ENCODE measurements at places on chromosomes 13 and 19.

GRCh38 chr19:29714953-29715700 lies at the start of gene C19orf12:
Gene C19orf12, minus strand, starts transcription at chr19:29715261. Its CDS starts 6,848 bp downstream, at chr19:29708413.
- peak within 1 kb of the TSS; percentile 82 for H3K4me3 ChIP-seq
- no peak for DNase-seq
- peak within 1 kb of the TSS; percentile 97 for H3K27ac ChIP-seq
- peaks cover 2% of the 10 kb centered on the region for H3K36me3 ChIP-seq
- peaks cover 47% of the 10 kb centered on the region for H3K4me1 ChIP-seq
- H3K27me3 ChIP-seq = no peaks in the 10 kb centered on the region

DNA sequence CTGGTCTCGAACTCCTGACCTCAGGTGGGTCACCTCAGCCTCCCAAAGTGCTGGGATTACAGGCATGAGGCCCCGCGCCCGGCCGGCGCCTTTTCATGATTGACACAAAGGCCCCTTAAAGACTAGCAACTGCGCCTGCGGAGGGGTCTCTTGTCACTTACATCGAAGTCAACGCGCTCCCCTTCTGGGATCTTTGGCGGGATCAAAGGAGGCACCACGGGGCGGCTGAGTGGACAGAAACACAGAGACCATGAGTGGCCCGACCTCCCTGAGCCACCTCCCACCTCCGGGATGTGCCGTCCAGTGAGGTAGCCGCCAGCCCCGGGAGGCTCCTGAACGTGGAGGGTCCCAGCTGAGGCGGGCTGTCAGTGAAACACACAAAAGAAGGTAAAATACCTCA lies 7.3 kb downstream of the TNNT1 start:
- H3K4me1 ChIP-seq = peaks cover 3% of the 10 kb centered on the region
- no peak for DNase-seq
- H3K36me3 ChIP-seq = no peaks in the 10 kb centered on the region
- H3K27me3 ChIP-seq = peaks cover 30% of the 10 kb centered on the region
- no peak overlapping the region for H3K27ac ChIP-seq

GRCh38 chr13:69545551-69545950 lies 562.1 kb upstream of the ATXN8OS start:
- no peaks in the 10 kb centered on the region for H3K4me1 ChIP-seq
- H3K27ac ChIP-seq = no peak overlapping the region
- H3K27me3 ChIP-seq = no peaks in the 10 kb centered on the region

- no peaks in the 10 kb centered on the region for H3K4me1 ChIP-seq
- H3K27ac ChIP-seq = no peak overlapping the region
- H3K27me3 ChIP-seq = no peaks in the 10 kb centered on the region
- H3K36me3 ChIP-seq = peaks cover 36% of the 10 kb centered on the region
- no peak overlapping the region for H3K4me3 ChIP-seq
- no peak for DNase-seq
Measured at GRCh38 chr19:10677751-10678150, 23.5 kb upstream of the QTRT1 start.

DNA sequence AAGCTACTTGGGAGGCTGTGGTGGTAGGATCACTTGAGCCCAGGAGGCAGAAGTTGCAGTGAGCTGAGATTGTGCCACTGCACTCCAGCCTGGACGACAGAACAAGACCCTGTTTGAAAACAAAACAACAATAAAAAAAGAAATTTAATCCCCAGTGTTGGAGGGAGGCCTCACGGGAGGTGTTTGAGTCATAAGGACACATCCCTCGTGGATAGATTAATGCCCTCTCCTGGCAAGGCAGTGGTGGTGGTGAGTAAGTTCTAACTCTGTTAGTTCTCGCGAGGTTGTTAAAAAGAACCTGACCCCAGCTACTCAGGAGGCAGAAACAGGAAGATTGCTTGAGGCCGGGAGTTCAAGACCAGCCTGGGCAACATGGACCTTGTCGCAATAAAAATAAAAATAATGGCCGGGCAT lies 27.6 kb upstream of the SIN3B start:
- peak overlapping the region; percentile 55 for H3K27ac ChIP-seq
- no peaks in the 10 kb centered on the region for H3K36me3 ChIP-seq
- no peak for DNase-seq
- peaks cover 7% of the 10 kb centered on the region for H3K4me1 ChIP-seq
- H3K27me3 ChIP-seq = no peaks in the 10 kb centered on the region

GRCh38 chr19:37635076-37636056 lies 19.9 kb downstream of the ZFP30 start:
- DNase-seq = no peak
- peaks cover 56% of the 10 kb centered on the region for H3K36me3 ChIP-seq
- no peak overlapping the region for H3K4me3 ChIP-seq
- no peak overlapping the region for H3K27ac ChIP-seq
- H3K27me3 ChIP-seq = no peaks in the 10 kb centered on the region
- H3K4me1 ChIP-seq = no peaks in the 10 kb centered on the region

GRCh38 chr13:50014386-50014785 lies 858 bp upstream of the KCNRG start:
- H3K27ac ChIP-seq = peak overlapping the region; percentile 22
- DNase-seq = no peak
- H3K4me1 ChIP-seq = peaks cover 51% of the 10 kb centered on the region
- H3K4me3 ChIP-seq = no peak overlapping the region

DNA sequence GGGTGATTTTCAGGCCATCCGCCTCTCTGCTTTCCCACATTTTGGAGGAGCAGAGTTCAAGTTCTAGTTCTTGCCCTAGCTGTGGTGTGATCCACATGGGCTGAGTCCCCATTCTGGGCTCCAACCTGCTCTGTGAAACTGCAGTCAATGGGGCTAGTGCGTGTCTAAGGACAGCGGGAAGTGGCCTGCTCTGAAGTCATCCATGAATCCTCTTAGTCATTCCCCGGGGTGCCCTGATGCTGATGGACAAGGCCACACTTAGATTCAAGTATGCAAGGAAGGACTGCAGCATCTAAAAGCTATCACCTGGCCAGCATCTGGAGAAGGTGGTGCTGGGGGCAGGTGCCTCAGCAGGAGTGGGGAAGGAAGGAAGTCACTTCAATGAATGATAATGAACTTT lies 94.6 kb downstream of the TSHZ3 start:
- no peak overlapping the region for H3K4me3 ChIP-seq
- no peaks in the 10 kb centered on the region for H3K36me3 ChIP-seq
- no peak overlapping the region for H3K27ac ChIP-seq
- DNase-seq = no peak
- peaks cover 8% of the 10 kb centered on the region for H3K4me1 ChIP-seq

DNA sequence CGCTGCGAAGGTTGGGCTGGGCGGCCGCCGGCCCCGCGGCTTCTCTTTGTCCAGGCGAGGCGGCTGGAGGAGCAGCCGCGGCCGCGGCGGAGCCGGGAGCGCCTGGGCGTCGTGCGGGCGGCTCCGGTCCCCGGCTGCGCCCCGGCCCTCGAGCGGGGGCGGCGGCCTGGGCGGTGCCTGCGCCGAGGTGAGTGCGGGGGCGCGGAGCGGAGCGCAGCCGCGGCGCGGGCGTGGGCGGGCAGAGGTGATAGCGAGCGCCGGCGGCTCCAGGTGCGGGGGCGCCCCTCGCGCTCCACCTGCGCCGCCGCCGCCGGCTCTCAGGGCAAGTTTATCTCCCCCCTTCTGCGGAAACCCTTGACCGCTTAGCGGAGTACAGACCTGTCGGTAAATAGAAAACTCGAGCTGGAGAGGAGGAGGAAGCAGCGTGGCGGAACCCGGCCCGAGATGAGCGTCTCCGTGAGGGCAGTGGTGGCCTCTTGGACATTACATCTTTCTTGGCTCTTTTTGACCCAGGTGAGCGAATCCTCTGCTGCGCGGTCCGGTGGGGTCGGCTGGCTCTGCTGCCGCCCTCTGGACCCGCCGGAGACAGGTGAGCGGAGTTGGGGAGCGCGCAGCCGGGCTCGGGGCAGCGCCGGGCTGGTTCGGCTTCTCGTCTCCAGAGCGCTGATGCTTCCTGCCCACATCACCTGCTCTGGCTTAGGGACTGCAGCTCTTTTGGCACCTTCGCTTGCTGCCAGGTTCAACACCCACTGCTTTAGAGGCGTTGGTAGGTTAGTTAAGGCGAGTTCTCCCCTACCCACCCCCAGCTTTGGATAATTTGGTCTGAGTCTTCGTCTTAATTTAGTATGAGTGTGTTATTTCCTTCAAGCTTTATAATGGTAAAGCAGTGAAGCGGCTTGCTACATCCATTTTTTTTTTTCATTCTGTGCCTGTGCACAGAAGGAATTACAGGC lies at the start of gene MTUS2:
Gene MTUS2 (plus strand): TSS at position 241 of the 953 bp plus-strand sequence.
- H3K27ac ChIP-seq = no peak within 1 kb of the TSS
- H3K36me3 ChIP-seq = peaks cover 5% of the 10 kb centered on the region
- peak within 1 kb of the TSS; percentile 64 for H3K4me3 ChIP-seq
- H3K27me3 ChIP-seq = peaks cover 50% of the 10 kb centered on the region

- no peak overlapping the region for H3K4me3 ChIP-seq
- peaks cover 2% of the 10 kb centered on the region for H3K4me1 ChIP-seq
- no peaks in the 10 kb centered on the region for H3K36me3 ChIP-seq
- H3K27me3 ChIP-seq = no peaks in the 10 kb centered on the region
- DNase-seq = no peak
- no peak overlapping the region for H3K27ac ChIP-seq
Measured at GRCh38 chr13:75514080-75514995, 23.3 kb downstream of the COMMD6 start.

DNA sequence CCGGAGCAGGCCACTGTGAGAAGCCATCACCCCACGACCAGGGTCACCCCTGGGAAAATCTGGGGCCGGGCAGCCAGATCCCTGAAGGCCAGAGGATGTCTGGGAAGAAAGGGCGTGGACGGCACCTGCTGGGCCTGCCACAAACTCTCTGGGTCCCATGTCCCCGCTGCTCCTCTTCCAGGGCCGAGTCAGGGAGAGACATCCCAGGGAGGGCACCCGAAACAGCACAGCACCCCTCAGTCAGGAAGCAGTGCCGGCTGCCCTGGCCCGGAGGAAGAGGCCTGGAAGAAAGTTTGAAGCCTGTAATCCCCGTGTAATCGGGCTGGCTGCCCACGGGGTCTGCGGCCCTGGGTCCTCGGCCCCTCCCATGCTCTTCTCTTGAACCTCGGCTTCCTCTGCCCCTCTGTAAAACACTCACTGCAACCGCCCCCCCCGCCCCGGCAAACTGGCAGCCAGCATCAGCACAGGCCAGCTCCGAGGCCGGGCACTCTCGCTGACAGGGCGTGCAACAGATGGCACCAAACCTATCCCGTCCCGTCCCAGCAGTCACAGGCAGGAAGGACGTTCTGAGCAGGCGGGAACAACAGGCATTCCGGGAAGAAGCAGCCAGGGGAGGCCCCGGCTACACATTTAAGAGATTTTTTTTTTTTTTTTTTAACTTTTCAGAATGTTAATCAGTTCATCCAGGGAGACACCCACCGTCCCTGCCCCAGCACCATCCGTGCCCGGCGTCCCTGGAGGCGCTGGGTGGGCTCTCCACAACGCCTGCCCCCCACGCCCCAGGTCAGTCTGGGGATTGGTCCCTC lies 1.5 kb downstream of the SBNO2 start:
- no peak for DNase-seq
- peak overlapping the region; percentile 91 for H3K27ac ChIP-seq
- H3K4me3 ChIP-seq = peak overlapping the region; percentile 81
- H3K27me3 ChIP-seq = no peaks in the 10 kb centered on the region

GRCh38 chr13:39025433-39025839 lies 12.5 kb downstream of the PROSER1 start:
- H3K27ac ChIP-seq = no peak overlapping the region
- no peak for DNase-seq
- H3K4me3 ChIP-seq = no peak overlapping the region
- peaks cover 23% of the 10 kb centered on the region for H3K36me3 ChIP-seq

DNA sequence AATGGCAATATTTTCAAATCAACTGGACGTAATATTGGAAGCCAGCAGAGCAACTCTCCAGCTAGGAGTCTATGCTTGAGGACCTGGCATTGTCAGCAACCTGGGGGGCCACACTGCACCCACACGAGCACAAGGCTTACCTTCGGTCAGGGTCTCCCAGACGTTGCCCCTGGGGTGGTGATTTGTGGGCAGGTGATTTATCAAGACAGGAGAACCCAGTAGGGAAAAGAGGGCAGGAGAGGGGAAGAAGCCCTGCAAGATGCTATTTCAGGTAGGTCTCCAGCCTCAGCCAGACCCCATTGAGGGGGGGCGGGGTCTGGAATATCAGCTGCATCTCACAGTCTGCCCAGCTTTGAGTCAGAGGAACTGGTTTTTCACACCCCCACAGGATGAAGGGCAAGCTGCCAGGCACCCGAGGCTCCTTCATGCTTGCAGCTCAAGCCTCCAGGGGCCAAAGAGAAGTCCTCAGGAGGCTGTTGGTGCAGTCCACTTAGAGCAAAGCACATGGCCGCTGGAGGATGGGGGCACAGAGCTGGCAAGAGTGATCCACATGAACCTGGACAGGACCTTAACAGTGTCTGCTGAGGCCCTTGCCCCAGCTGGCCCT lies 80.9 kb upstream of the UQCRFS1 start:
- no peaks in the 10 kb centered on the region for H3K36me3 ChIP-seq
- no peak overlapping the region for H3K27ac ChIP-seq
- no peaks in the 10 kb centered on the region for H3K4me1 ChIP-seq
- peaks cover 4% of the 10 kb centered on the region for H3K27me3 ChIP-seq
- no peak for DNase-seq

GRCh38 chr13:44011036-44011435 lies 131.3 kb downstream of the LACC1 start:
- H3K27ac ChIP-seq = peak overlapping the region; percentile 20
- peaks cover 2% of the 10 kb centered on the region for H3K36me3 ChIP-seq
- no peak overlapping the region for H3K4me3 ChIP-seq
- no peaks in the 10 kb centered on the region for H3K27me3 ChIP-seq
- H3K4me1 ChIP-seq = peaks cover 51% of the 10 kb centered on the region
- DNase-seq = no peak

DNA sequence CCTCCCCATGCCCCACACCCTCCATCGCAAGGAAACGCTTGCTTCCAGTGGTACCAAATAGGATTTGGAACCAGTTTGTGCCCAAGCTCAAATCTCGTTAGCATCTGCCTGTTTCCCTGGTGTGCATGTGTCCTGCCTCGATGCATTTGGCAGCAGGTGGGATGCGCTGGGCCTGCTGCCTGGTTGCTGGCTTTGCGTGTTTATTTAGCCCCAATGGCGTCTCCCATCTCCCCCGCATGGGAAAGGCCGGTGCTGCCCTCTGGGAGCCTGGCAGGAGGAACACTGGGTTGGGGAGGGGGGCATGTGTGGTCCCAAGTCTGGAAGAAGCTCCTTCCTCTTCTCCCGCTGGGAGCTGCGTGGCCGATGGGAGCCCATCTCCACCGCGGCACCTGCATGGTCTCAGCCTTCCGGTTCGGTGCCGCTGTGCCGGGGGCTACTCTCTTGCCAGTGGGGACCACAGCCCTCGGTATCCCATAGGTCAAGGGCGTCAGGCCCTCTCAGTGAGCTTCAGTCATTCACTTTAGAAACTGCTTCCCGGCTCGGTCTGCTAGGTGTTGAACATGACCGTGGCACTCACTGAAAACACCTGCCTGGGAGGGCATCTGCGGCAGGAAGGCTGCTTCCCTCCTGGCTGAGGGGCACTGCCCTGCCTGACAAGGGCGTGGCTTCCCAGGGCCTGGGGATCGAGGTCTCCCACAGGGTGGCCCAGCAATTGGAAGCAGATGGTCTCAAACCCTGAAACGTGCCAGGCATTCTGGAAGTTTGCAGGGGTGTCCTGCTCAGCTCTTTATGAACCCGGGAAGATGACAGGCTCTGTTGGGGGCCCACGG lies 11.8 kb upstream of the F7 start:
- peak; percentile 74 for DNase-seq
- no peak overlapping the region for H3K27ac ChIP-seq
- H3K27me3 ChIP-seq = peaks cover 3% of the 10 kb centered on the region
- no peaks in the 10 kb centered on the region for H3K36me3 ChIP-seq
